ENCODE measurements at places on chromosomes 7 and 10.

GRCh38 chr7:2757361-2757903 lies 69.4 kb downstream of the AMZ1 start:
- DNase-seq, result no peak

- DNase-seq, result no peak
These were observed 857 bp downstream of the INTS15 start for GRCh38 chr7:6590645-6591110.

- DNase-seq, result peak; percentile 35
These were observed 154.0 kb downstream of the TCF7L2 start for GRCh38 chr10:113104047-113104446.

- peak; percentile 17 for DNase-seq
These were observed 768 bp downstream of the CHCHD2 start for GRCh38 chr7:56105508-56105907.

DNA sequence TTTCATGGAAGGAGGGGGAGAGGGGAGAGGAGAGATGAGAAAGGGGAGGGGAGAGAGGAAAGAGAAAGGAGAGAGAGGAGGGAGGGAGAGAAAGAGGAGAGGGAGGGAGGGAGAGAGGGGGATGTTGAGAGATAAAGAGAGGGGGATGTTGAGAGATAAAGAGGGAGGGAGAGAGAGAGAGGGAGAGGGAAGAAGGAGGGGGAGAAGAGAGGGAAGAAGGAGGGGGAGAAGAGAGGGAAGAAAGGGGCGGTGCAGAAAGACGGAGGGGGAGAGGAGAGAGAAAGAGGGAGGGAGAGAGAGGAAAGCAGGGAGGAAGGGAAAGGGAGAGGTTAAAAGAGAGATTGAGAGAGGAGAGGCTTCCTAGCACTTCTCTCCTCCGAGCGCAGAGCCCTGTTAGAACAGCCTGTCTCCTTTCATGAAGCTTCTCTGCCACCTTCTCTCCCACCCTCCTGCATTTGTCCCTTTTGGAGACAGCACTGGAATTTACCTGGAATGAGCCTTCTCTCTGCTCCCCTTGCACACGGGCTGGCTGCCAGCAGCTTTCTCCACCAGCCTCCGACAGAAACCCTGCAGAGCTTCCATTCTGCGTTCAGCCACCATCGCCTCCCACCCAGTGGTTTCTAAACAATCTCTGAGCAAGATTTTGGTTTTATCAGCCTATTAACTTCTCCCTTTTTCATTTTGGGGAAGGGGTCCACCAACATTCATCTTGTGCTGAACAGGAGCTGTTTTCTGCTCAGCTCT lies 74.0 kb upstream of the CARD11 start:
- no peak for DNase-seq

DNA sequence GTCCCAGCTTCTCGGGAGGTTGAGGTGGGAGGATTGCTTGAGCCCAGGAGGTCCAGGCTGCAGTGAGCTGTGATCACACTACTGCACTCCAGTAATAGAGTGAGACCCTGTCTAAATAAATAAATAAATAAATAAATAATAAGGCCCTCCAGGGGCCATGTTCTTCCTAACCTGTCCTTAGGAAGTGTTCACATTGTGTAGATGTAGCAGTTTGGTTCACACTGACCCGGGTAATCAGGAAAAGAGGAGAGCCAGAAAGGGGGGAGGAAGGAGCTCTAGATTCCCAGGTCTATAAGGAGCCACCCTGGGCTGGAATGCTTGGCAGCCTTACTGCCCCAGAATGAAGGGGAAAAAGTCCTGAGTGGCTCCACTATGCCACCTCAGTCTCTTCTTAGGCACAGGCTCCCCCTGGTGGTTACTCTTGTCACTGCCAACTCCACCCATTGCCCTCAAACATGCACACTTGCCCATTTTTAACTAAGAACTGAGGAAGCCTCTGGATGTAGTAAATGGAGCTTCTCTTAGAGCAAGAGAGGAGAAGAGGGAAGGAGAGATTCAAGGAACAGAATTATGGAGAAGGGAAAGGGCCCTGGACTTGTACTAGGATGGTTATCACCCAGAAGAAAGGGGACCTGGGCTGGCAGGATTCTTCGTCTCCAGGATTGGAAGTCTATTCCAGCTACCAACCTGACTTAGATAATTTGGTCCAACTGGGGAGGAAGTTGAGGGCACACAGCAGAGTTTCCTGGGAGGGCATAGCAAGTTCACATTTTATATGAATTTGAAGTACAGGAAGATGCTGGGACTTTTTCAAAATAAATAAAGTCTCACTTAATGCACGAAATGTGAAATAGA lies 7.8 kb downstream of the HPS6 start:
- DNase-seq, result peak; percentile 38

- no peak for DNase-seq
These were observed 11.6 kb downstream of the MTPN start for GRCh38 chr7:135965602-135966001.

- DNase-seq, result no peak
These were observed 51.1 kb downstream of the JMJD1C start for GRCh38 chr10:63414481-63415260.

DNA sequence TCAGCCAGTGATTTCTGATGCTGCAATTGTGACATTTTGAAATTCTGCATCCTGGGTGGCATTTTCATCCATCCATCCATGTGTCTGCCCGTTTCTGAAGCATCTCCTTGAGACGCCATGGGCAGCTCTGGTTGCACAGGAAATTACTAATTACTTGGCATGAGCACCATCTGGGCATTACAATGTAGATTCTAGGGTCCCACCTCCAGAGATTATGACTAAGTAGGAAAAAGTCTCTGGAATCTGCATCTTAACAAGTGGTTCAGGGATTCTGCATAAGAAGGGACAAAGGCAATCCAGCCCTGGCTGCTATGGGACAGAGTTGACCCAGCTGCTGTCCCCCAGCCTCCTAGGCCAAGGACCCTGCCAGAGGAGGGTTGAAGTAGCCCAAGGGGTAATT lies 65.3 kb downstream of the CUZD1 start:
- DNase-seq, result no peak

DNA sequence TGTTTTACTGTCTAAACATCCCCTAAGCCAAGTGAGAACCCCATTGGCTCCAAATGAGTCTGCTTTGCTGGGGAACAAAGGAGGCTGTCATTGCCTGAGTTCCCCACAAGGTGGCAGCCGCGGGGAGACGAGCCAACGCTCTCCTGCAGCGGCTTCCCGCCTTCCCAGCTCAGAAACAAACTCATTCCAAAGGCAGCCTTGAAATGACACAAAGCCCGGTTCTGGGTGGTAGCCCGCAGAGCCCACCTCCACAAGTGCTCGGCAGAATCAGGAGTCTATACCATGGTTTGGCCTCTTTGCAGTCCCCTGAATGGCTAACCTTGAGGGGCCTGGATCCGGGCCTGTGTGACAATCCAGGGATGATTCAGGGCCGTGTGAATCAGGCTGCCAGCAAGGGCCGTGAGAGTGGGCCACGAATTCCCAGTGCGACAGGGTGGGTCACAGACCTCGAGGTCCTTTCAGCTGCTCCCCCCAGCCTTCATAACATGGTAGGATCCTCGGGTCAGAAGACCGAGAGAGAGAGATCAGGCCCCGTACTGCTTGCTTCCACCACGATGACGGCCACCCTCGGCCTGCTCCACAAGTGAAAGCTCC lies 79.7 kb downstream of the DLG5 start:
- peak; percentile 30 for DNase-seq

DNA sequence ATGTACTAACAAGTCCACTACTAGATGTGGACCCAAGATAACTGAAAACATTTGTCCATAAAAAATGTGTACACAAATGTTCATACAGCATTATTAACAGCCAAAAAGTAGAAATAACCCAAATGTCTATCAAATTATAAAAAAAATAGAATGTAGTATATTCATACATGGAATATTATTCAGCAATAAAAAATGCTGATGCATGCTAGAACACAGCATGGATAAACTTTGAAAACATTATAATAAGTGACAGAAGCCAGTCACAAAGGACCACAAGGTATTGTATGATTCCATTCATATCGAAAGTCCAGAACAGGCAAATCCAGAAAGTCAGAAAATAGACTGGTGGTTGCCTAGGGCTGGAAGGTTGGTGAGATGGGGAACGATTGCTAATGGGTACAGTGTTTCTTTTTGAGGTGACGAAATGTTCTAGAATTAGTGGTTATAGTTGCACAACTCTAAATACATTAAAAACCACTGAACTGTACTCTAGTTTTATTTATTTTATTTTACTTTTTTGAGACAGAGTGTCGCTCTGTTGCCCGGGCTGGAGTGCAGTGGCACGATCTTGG lies 43.3 kb upstream of the ANLN start:
- DNase-seq, result no peak

GRCh38 chr10:117353684-117354083 lies 21.6 kb downstream of the PDZD8 start:
- no peak for DNase-seq

DNA sequence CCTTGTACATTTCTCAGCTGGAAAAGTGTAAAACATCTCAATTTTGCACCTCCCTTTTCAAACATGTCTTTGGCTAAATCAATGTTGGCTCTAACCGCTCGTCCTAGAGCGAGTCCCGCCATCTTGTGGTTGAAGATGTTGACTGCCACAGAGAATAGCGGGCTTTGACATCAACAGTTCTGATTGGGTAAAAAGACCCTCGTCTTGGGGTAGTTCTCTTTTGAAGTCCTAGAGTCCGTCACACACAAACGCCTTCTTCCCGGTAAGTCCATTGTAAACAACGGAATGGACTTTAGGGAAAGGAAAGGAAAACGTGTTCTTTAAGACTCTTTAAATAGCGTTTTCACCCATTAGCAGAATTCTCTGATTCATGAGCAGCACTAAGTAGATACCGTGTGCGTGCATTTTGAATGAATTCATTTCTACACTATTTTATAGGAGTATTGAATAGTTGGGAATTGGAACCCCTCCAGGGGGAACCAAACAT lies 452 bp upstream of the RPP30 start:
- DNase-seq, result peak; percentile 65

DNA sequence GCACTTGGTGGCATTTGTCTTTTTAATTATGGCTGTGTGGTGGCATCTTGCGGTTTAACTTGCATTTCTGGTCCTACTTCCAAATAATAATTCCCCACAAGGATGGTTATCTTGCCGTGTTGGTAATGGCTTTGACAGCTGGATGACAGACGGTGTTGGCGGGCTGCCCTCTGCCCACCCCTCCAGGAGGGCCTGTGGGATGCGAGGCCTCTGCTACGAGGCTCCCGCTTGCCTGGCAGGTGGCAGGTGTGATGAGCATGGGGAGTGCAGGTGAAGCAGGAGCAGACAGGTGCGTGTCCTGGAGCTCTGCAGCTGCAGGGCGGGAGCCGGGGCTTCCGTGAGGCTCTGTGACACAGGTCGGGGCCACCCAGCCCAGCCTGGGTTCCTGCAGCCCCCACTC lies 11.8 kb downstream of the INPP5A start:
- no peak for DNase-seq

DNA sequence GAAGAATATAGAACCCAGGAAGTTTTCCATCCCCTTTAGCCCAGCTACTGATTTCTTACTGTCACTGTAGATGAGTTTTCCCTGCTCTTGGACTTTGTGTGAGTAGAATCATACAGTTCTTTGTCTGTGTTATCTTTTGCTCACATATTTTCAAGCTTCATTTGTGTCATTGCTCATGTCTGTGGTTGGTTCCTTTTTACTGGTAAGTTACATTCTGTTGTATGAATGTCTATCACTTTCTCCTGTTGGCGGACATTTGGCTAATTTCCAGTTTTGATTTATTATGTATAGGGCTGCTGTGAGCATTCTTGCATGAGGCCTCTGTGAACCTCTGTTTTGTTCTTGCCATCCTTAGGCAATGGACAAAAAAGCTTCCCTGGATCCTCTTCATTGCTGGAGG lies 5.3 kb downstream of the GLRX3 start:
- peak; percentile 13 for DNase-seq

GRCh38 chr7:17921857-17922416 lies 18.4 kb downstream of the SNX13 start:
- no peak for DNase-seq

DNA sequence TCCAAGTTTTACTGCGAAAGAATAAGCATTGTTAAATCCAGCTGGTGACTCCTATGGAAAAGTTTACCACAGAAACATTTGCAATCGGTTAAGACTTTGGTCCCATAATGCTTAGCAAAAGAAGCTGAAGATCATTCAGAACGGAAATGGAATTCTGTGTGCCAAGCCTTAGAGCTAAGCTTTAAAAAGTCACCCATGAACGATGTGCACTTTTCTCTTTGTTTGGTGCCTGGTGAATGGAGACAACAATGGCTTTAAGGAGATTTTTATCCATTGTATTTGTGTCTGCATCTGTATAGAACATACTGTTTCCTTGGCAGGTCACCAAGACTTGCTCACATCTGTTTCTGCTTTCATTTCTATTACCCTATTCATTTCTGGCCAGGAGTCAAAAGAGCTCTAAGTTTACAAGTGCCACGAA lies 26.3 kb upstream of the COL1A2 start:
- peak; percentile 90 for DNase-seq

DNA sequence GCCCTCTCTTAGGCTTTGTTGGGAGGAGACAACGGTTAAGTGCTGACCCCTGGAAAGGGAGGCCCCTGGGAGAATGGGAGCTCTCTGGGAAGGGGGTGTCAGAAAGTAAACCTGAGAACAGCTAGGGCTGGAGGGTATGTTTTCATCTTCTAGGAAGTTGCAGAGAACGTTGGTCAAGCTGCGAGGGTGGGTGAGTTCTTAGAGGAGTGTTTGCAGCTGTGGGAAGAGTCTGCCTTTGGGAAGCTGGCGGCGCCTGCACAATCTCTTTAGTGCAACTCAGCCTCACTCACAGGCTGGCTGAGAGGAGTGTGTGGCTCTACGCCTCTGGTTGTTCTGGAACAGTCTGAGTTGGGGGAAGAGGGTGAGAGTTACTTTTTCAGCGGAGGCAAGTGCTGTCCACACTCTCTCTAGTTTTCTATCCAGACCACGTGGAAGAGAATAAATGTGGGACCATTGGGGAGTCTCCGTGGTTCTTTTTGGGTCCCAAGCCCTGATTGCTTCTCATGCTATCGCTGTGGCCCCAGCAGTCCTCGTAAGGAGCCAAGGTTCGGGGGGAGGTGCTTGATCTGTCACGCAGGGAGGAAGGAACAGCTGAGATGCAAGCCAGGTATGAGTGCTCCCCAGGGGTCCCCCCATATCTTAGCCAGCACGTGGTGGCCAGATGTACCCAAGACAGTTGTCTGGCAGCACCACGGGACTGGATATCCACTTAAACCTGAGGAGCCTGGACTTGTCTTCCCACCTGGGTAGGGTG lies 237.2 kb downstream of the BUB3 start:
- DNase-seq, result no peak

- no peak for DNase-seq
These were observed 10.7 kb downstream of the CRYGN start for GRCh38 chr7:151429237-151429559.

- no peak for DNase-seq
These were observed 35.7 kb upstream of the MTPAP start for GRCh38 chr10:30384701-30385201.

GRCh38 chr10:125407000-125407502 lies 246.7 kb upstream of the CTBP2 start:
- DNase-seq, result no peak

DNA sequence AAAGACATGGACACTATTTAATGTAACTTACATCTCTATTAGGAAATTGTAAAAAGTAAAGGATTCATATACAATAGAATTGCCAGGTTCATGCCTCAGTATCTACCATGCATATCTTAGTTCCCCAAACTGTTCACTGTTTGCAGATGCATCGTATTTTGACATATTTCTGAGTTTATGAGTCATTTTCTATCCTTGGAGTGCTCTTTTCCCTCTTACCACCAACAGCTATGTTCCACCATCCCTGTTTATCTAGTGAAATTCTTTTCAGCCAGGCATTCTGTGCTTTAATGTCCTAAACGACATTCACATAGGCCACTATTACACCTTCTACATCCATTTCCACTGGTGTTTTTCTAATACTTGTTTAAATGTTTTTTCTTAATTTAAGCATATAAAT lies 139.4 kb upstream of the HPS1 start:
- DNase-seq, result no peak
